Ovary (tissue), 10 donors: ENCODE measurements at places on chromosomes 5 and 9.

GRCh38 chr5:174935854-174936474 is 211.6 kb downstream of the MSX2 start:
- no peak for DNase-seq

GRCh38 chr9:87546704-87547103 is 49.0 kb downstream of the DAPK1 start:
- no peak for DNase-seq

DNA sequence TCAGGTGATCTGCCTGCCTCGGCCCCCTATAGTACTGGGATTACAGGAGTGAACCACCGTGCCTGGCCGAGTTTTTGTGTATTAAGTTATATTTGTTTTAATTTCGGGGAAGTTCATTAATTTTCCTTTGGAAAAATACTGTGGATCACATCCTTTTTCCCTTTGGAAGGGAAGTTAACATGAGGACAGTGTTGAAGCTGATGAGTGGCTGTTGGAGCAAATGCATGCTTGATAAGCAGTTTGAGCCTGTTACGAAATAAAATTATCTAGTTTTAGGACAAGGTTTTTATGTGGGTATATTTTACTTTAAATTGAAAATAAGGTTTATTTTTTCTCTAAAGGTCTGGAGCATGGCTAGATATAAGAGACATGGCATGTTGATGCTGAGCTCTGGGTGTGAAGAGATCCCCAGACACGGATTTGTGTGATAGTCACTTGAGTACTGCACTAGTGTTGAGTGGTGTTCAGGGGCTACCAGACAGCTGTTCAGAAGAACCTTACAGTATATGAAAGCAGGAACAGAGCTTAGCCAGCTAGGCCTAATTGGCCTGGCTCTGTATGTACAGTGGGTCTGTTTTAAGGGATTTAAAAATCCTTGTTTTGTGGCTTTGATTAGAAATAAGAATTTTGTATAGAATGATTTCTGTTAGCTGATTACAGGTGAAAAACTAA is 17.4 kb downstream of the LMNB1 start:
- no peak for DNase-seq

DNA sequence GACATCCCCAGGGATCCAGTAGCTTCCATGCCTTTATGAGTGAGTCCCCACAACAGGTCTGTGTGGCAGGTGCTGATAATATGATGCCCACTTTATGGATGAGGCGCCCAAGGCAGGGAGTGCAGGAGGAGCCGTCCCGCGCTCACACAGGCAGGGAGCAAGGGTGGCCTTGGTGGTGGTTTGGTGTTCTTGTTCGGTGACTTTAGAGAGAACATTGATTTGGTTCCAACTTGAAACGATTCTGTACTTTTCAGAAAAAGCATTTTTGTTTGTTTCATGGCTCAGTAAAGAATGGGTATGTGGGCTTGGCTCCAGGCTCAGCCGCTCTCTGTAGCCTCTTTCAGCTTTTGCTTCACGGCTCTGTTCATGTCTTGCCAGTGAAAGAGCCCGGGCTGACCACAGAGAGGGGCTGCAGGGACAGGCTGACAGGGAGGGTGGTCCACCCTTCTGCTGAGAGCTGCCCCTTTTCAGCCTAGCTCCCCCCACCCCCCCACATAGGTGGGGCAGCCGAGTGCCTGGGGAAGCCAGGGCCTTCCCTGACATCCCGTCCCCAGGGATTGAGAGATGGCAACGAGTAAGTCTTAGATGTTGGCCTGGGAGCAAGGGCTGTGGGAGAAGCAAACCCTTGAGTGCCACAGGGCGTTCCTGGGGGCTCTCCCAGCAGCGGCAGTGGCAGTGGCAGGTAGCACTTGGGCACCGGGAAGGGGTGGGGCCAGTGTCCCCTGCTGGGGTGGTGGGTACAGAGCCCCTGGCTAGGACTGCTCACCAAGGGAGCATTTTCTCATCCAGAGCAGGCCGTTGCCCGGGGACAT is 28.0 kb downstream of the NCS1 start:
- DNase-seq: no peak

DNA sequence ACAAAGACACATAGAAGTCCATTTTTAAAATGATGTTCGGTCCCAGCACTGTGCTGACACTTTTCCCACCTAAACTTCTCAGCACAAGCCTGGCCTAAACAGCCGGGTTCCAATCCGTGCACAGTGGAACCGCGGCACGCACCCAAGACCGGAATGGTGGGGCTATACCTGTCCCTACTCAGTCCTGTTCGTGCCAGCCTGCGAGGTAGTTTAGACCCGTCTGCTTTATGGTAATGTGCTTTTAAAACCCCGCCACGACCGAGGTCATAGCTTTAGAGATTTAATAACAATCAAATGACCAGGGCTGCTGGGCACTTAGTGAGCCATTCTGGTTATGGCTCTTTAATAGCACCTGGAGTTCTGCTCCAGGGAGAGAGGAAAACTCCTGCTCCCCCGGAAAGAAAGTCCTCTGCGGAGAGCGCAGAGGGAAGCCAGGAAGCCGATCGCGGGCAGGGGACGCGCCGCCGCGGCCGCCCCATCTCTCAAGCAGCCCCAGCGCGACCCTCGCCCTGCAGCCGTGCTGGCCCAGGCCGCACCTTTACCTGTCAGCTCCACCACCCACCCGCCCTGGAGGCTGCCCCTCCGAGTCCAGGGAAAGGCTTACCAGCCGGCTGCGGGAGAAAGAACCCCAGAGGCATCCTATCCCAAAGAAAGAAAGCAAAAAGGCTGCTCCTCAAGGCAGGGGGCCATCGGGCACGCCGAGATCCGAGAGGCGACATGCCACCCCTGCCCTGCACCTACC is 511 bp downstream of the ARL15 start:
- no peak for DNase-seq

GRCh38 chr9:127706836-127707241 is at the start of gene CFAP157:
Gene CFAP157, plus strand, starts transcription at chr9:127706988. Its CDS starts 44 bp downstream, at chr9:127707032.
- DNase-seq: no peak
